Stromal cell of bone marrow (primary cell): ENCODE measurements at places on chromosomes 3 and 15.

GRCh38 chr3:136070953-136071949 is 105.7 kb downstream of the PPP2R3A start:
- no peak for DNase-seq

DNA sequence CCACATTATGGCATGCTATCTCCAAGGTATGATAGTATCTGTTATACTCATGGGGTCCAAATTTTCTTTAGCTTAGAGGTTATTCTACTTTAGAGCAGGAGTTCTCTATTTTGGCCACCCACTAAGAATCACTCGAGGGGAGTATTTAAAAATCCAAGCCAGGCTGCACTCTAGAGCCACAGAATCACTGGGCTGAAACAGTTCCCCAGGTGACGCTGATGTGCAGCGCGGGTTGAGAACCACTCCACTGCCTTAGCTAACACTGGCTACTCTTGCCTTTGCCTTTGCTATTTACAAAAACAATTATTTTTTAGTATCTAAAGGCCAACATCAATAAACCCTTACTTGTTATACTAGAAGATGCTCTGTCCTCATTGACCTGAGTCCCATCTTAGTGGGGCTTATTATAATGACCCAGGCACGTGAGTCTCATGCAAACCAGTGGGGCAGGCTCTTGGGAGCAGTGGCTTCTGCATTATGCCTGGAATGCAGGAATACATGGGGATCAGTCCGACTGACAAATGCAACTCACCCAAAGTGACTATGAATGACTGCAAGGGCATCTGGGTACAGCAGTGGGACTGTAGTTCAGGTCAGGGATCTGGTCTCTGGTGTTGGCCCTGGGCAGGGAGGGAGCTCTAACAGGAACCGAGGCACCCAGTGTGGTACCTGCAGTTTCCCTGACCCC is 21.7 kb upstream of the CGNL1 start:
- no peak for DNase-seq

GRCh38 chr3:121520510-121520909 is 25.3 kb downstream of the POLQ start:
- no peak for DNase-seq

- peak; percentile 62 for DNase-seq
Observed at GRCh38 chr3:13025090-13025489, 48.1 kb downstream of the IQSEC1 start.

DNA sequence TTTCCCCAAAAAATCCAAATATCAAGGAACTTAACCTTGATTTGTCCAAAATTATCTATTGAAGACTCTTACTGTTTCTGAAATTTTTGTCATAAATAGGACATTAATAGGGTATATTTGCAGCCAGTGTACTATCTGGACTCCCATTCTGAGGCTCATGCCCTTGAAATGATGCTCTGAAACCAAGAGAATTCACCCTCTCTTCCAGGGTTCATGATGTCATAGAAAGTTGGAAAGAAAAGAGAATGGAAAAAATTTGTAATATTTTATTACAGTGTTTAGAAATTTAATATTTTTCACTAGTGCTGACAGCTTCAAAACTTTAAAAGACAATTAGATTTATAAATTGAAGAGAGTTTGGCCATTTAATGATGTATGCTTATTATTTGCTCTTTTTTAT is 712.5 kb downstream of the MCTP2 start:
- no peak for DNase-seq

GRCh38 chr3:85737846-85738245 is 779.1 kb downstream of the CADM2 start:
- no peak for DNase-seq
